BJ (cell line): ENCODE measurements at places on chromosomes 5 and 9.

GRCh38 chr5:122154910-122155309 is 25.6 kb downstream of the ZNF474 start:
- no peak for DNase-seq

DNA sequence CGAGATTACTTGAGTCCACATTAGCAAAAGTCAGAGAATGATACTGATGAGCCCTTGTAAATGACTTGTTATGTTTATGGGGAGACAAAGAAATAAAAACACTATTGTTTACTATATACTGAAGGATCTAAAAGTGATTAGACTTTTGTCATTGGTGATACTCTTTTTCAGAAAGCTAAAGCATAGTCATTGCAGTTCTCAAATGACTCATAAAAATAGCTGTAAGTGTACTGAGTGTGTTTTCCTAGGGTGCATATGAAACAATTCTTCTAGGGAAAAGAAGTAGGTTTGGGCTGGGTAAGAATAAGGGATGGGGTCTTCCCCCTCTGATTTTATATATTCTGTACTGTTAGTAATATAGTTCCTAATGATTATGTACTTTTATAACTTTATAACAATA is 32.6 kb downstream of the WDR36 start:
- no peak for DNase-seq

- no peak for DNase-seq
These were observed 3.4 kb downstream of the ADGRD2 start for GRCh38 chr9:124453586-124454191.

GRCh38 chr9:16824545-16825330 is 45.7 kb downstream of the BNC2 start:
- DNase-seq: no peak

DNA sequence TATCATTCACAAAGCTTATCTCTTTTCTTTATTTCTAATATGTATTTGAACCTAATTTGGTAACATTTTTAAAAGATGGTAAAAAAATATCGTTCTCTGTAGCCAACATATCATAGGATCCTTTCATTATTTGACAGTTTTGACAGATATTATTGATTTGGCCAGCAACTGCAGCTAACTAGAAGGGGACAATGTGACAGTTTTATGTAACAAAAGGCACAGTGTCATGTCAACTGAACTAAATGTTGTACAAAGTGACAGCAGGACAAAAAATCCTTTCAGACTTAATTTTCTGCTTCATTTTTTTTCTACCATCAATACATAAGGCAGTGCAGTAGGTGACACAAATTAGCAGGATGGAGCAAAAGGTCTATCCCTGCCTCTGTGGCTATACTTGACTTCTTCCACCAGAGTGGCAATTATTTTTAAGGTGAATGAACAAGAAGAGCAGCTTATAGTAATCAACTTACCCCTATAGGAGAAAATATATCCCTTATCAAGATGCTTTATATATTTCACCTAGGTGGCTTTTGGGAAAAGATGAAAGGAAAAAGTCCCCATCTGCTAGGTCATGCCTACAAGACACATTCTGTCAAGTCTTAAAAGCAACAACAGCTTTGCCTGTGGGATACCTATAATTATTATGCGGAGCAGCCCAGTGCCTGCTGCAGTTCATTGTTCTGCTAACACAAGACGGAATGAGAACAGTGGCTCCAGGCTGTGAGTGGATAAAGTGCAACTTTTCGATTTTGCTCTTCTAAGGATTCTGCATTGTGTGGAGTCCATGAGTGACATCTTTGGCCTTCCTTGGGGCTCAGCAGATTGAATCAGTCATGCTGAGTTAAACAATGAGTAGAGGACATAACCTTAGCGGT is 694.9 kb downstream of the ISL1 start:
- DNase-seq: no peak

DNA sequence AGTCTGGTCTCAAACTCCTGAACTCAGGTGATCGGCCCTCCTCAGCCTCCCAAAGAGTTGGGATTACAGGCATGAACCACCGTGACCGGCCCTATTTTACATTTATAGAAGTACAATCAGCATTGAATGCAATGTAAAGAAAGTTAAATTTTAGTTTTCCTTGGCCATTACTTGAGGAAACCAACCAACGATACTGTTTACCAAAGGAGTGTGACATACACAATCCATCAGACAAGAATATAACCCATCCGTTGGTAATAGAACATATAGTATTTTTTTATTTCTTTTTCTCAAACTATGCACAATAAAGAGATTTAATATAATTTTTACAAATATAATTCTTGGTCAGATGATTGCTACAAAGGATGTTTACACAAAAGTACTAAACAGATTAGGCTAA is 63.1 kb upstream of the MOCS2 start:
- DNase-seq: no peak
